ENCODE measurements at places on chromosomes 2 and 18.

- no peak for DNase-seq
Observed at GRCh38 chr2:58407487-58407886, 166.4 kb upstream of the FANCL start.

GRCh38 chr2:226354434-226354833, 445.2 kb downstream of the IRS1 start:
- no peak for DNase-seq

DNA sequence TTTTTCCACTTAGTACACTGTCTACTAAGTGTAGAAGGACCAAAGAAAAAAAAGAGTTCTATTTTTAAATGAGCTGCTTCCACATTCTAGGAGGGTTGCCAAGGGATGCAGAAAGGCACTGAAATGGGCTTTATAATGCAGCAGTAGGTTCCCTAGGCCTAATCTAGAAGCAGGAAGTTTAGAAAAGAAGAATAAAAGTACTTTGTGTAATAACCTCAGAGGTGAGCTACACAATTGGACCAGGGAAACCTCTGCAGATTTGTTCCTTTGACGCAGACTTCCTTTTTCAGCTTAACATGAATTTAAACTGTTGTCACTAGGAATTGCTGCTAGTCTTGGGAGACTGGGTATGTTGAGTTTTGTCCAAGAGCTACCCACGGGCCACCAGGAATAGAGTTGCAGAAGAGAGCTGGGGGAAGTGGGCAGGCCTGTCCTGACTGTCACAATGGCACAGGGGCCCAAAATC, 34.6 kb upstream of the RAB1A start:
- no peak for DNase-seq

DNA sequence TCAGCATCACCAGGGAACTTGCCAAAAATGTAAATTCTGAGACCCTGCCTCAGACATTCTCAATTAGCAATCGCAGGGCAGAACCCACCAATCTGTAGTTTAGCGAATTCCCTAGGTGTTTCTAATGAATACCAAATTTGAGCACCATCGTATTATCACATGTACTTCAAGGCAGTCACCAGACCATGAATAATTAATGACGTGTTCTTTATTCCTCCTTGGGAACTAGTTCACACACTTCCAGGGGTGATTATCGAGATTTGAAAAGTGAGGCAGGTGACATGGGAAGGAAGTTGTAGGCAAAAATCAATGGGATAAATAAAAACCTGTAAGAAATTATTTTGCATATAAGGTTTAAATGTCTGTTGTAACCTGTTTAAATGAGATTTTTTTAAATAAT, 102.5 kb upstream of the CRIM1 start:
- DNase-seq = no peak

- DNase-seq = no peak
Observed at GRCh38 chr2:60306267-60306861, 247.1 kb downstream of the BCL11A start.

DNA sequence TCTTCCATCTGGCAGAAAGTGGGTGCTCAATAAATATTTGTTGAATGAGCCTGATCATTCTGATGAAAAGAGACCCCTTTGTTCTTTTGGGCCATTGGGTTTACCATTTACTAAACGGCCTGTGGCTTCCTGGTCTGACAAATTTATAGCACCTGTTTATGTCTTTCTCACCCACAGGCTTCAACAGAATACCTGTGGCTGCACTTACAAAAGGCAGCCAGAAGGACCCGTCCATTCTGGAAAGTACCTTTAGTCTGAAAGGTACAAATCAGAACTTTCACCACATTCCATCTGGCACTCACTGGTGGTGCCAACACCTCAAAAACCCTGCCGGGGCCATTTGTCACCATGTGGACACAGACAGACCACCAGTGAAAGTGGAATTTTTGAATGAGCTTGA, 167.5 kb downstream of the ETAA1 start:
- DNase-seq = no peak

- no peak for DNase-seq
Observed at GRCh38 chr2:84889332-84889731, 8.4 kb upstream of the TRABD2A start.

GRCh38 chr2:212923393-212923792, 228.0 kb downstream of the IKZF2 start:
- DNase-seq = no peak

DNA sequence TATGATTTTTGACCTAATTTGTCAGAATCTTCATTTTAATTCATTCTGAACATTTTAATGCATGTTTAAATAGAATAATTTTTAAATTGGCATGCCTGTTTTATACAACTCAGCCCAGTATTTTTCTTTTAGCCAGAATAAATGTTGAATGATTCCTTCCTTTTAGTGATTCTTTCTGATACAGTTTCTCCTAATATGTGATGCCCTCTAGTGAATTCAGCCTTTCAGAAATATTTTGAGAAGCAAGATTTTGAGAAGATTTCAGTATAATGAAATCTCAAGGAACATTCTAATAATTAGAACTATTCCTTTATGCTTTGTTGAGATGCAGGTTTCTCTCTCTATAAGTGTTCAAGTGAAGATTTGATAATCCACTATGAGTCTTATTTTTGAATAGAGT, 28.5 kb downstream of the LCLAT1 start:
- DNase-seq = no peak

DNA sequence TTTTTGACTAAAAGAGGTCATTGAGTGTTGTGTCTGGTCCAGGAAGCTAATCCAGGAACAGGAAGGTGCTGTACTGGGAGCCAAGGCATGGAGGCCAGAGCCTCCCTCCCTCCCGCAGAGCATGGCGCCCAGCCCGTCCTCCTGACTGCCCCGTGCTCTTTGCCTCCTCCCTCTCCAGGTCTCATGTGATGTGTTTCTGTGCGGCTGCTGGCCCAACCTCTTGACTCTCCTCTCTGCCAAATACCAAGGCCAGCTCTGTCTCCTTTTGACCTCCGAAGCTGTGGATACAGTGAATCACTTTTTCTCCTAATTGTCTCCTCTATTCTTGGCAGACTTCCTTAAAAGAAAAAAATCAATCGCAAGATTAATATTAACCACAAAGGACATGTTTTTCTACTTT, 284.1 kb downstream of the PHLPP1 start:
- DNase-seq = no peak

DNA sequence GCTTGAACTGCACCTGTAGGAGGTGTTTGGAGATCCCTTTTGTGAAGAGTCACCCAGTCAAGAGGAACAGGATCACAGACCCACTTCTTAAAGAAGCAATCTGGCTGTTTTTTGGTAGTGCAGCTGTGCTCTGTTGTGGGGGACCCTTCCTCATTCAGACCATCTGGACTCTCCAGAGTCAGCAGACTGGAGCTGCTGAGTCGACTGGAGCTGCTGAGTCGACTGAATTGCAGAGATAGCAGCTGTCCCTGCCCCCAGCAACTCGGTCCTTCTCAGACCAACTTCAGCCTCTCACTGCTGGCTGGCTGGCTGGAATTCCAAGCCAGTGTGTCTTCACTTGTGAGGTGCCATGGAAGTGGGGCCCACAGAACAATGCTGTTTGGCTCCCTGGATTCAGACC, 56.8 kb downstream of the GTF3C3 start:
- no peak for DNase-seq

- DNase-seq = no peak
Observed at GRCh38 chr2:200453142-200453852, 56.6 kb downstream of the KCTD18 start.

- DNase-seq = no peak
Observed at GRCh38 chr2:2114707-2115245, 216.3 kb downstream of the MYT1L start.

- no peak for DNase-seq
Observed at GRCh38 chr2:160574468-160575140, 81.0 kb upstream of the RBMS1 start.

DNA sequence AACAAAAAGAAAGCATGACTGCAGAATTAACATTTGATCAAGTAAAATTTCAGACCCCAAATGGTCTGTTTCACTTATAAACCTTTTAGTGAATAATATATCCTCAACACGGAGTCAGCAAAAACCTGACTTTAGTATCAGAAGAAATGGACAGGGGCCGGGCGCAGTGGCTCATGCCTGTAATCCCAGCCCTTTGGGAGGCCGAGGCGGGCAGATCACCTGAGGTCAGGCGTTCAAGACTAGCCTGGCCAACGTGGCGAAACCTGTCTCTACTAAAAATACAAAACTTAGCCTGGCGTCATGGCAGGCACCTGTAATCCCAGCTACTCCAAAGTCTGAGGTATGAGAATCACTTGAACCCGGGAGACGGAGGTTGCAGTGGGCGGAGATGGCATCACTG, 3.0 kb downstream of the OR6B3 start:
- no peak for DNase-seq

GRCh38 chr2:10164601-10165000, 42.1 kb downstream of the RRM2 start:
- DNase-seq = no peak

- no peak for DNase-seq
Observed at GRCh38 chr18:37303009-37303408, 262.6 kb downstream of the CELF4 start.

GRCh38 chr2:14910654-14911053, 278.1 kb downstream of the LRATD1 start:
- no peak for DNase-seq

DNA sequence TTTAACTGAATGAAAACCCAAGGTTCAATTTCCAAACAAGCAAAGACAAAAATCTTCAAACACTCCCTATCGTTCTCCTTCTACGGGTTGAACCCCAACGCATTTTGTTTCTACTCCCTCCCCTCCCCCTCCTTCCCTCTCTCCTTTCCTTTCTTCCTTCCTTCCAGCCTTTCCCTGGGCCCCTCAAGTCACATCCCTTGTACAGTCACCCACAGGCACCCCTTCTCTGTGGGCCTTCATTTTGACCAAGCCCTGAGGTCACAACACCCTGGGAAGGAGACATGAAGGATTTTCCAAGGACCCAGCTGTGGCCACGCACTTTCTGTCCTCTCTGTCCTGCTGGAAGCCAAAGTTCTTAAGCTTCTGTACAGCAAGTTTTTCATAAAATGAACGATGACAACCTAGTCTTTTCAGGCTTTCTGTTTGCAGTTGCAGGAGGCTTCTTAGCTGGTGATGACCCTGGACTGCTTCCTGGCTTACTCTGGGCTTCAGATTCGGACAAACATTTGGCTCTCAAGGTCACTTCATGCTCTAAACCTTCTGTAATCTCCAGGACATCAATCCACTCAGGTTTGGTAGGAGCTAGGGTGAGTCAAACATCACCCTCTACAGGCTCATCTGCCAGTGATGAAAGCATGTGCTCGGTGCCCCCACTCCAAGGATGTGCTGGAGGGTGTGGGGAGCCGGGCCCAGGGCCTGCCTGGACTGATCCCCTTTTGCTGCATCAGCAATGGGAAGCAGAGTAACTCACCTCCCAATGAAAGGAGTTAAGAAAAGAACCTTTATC, 25.5 kb downstream of the TMEM247 start:
- no peak for DNase-seq

DNA sequence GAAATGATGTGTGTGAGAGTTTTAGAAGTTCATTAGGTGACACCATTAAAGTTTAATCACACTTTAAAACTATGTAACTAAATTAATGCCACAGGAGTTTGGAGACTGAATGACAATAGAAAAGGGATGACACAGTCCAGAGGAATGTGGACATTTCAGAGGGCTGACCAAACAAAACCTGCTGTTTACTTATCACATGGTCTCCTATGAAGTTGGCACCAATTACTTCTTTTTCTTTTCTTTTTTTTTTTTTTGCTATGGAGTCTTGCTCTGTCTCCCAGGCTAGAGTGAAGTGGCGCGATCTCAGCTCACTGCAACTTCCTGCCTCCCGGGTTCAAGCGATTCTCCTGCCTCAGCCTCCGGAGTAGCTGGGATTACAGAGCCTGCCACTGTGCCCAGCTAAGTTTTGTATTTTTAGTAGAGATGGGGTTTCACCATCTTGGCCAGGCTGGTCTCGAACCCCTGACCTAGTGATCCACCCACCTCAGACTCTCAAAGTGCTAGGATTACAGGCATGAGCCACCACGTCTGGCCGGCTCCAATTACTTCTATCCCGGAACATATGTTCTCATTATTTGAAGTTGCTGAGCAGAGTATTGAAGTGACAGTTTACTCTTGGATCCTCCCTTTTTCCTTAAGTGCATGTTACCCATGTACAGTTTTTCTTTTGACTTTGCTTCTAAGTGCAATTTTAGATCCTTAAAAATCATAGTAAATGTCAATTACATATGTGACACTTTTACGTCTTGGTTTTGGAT, 4.3 kb downstream of the AGPS start:
- DNase-seq = no peak

DNA sequence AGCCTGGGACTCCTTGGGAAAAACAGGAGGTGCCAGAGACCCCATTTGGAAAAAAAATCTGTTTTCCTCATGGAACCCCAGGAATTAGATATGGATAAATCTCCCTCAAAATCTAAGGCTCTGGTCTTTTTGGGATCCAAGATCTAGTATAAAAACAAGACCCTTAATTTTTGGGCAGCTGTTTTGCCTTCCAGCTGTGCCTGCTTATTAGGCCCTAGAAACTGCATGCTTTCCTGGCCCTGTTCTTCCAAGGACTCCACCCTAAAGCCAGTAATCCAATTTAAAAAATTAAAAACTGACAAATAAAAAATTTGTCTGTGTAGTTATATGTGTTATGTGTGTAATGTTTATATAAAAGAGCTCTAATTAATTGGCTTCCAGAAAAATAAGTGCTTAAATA, 274.6 kb downstream of the STK39 start:
- no peak for DNase-seq

DNA sequence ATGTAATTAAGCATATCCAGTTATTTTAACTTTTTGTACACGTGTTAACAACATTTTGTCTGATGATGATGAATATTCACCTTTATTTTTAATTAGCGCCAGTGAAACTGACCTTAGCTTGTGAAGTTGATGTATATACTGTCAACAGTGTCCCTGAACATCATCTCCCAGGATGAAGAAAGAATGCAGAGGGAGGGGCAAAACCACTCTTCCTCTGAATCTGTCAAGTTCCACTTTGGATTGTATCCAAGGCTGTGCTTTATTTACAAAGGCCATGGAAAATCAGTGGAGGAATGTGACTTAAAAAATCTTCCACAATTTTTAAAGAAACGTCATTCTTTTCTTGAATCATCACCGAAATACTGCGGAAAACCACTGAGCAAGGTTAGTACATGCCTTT, 4.5 kb upstream of the RMDN2 start:
- no peak for DNase-seq

GRCh38 chr2:84454581-84454980, 4.5 kb downstream of the SUCLG1 start:
- no peak for DNase-seq

- DNase-seq = no peak
Observed at GRCh38 chr18:51082571-51083267, 52.7 kb downstream of the SMAD4 start.

- peak; percentile 84 for DNase-seq
Observed at GRCh38 chr2:156341452-156342253, 9.1 kb upstream of the NR4A2 start.

DNA sequence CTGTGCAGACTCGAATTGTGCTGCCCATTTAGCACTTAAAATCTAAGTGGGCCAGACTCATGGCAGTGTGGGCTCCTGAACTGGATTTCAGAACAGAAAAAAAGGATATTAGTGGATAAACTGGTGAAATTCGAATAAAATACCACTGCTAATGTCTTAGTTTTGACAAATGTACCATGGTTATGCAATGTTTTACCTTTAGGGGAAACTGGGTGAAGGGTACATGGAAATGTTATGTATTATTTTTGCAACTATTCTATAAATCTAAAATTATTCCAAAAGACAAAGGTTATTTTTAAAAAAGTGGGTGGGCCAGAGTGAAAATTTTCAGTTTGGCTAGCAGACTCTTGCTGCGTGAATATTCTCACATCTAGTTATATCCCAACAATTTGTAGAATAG, 260.6 kb upstream of the CCDC68 start:
- no peak for DNase-seq
